ENCODE measurements at places on chromosomes 11 and 22. TPM values are rescaled to one million over a fixed set of nuclear protein-coding genes. Genes with fewer than 3 reads are reported as not detected.

GRCh38 chr11:118476676-118477075 is 40.4 kb downstream of the KMT2A start:
- no peak overlapping the region for H3K27ac ChIP-seq
- no peaks in the 10 kb centered on the region for H3K27me3 ChIP-seq
- no peak for DNase-seq
- H3K36me3 ChIP-seq = peaks cover 86% of the 10 kb centered on the region
- H3K4me1 ChIP-seq = no peaks in the 10 kb centered on the region

The XKR3 gene
- total RNA-seq = not detected

DNA sequence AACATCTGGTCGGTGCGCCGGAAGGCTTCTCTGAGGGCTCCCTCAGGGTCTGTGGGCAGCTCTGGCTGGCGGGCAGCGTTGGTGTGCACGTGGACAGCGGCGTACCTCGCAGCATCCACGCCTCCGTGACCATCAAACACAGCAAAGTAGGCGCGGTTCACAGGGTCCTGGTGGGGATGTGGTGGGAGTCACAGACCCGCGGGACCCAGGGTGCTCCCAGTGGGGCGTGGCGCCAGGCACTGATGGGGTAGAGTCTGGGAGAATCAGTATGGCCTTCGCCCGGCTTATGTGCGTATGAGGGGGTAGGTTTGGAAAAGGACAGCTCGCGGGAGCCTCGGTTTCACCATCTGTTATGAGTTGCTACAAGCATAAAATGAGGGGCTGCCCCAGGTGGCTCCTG is 19.2 kb downstream of the PPM1F start:
- H3K27ac ChIP-seq = no peak overlapping the region
- no peaks in the 10 kb centered on the region for H3K27me3 ChIP-seq
- H3K4me3 ChIP-seq = no peak overlapping the region
- DNase-seq = no peak

DNA sequence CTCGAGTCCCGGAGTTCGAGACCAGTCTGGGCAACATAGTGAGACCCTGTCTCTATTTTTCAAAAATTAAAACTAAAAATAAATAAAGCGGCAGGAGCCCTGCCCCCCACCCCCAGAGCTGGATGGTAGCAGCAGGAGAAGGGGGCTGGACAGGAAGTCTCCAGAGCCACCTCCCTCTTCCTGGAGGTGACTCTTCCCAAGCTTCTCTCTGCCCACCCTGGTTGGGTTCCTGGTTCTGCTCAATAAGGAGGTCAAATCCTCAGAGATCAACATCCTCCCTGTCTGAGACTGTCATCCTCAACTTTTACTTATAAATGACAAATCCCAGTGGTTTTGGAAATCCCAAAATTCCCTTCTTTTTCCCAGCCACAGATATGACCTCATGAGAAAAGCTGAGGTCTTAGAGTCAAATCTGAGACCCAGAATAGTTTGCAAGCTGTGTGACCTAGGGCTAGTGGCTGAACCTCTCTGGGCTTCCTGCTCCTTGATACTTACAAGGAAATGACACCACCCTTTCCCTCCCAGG is 987 bp downstream of the C1QTNF6 start:
- no peaks in the 10 kb centered on the region for H3K36me3 ChIP-seq
- peak overlapping the region; percentile 25 for H3K27ac ChIP-seq
- DNase-seq = no peak
- H3K4me1 ChIP-seq = peaks cover 63% of the 10 kb centered on the region
- peak overlapping the region; percentile 25 for H3K4me3 ChIP-seq

- no peaks in the 10 kb centered on the region for H3K36me3 ChIP-seq
- DNase-seq = no peak
- peaks cover 23% of the 10 kb centered on the region for H3K4me1 ChIP-seq
- no peaks in the 10 kb centered on the region for H3K27me3 ChIP-seq
- no peak overlapping the region for H3K4me3 ChIP-seq
These were observed 46.1 kb downstream of the MICAL2 start for GRCh38 chr11:12156301-12157140.

GRCh38 chr22:36852056-36852973 is 8.5 kb upstream of the NCF4 start:
- no peaks in the 10 kb centered on the region for H3K36me3 ChIP-seq
- peaks cover 2% of the 10 kb centered on the region for H3K4me1 ChIP-seq
- peaks cover 28% of the 10 kb centered on the region for H3K27me3 ChIP-seq
- no peak overlapping the region for H3K4me3 ChIP-seq

The FGF19 gene
- total RNA-seq = 0.09 TPM

DNA sequence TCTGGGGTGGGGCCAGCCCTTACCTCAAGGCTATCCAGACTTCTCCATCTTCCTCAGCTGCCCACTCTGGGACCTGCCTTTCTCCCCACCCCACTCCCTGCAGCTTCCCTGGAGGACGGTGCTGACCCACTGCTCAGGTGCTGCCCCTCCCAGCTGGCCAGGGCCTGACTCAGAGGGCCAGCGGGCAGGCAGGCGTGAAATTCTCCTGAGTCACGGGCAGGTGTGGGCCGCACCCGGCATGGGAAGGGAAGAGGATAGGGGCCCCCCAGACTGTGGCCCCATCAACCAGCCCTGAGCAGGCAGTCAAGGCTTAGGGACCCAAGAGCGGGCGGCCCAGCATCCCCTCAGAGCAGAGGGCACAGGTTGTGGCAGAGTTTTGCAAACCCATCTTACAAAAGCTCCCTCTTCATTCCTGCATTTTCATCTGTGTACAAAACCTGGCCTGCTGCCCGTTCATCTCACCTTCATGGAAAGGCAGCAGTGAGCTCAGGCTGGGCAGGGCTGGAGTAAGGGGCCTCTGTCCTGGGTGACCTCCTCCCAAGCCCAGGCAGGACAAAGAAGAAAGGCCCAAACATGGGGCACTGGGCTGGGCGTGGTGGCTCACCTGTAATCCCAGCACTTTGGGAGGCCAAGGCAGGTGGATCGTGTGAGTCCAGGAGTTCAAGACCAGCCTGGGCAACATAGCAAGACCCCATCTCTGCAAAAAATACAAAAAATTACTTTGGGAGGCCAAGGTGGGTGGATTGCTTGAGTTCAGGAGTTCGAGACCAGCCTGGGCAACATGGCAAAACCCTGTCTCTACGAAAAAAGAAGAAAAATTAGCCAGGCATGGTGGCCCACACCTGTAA is 6.1 kb downstream of the RHOD start:
- no peak overlapping the region for H3K27ac ChIP-seq
- no peaks in the 10 kb centered on the region for H3K36me3 ChIP-seq
- no peaks in the 10 kb centered on the region for H3K4me1 ChIP-seq
- DNase-seq = no peak

The CHRM1 gene
- total RNA-seq = not detected

GRCh38 chr11:134691985-134692384 is 279.9 kb upstream of the B3GAT1 start:
- no peaks in the 10 kb centered on the region for H3K36me3 ChIP-seq
- peaks cover 13% of the 10 kb centered on the region for H3K27me3 ChIP-seq
- H3K4me3 ChIP-seq = no peak overlapping the region
- no peak for DNase-seq
- H3K27ac ChIP-seq = no peak overlapping the region
- H3K4me1 ChIP-seq = no peaks in the 10 kb centered on the region

DNA sequence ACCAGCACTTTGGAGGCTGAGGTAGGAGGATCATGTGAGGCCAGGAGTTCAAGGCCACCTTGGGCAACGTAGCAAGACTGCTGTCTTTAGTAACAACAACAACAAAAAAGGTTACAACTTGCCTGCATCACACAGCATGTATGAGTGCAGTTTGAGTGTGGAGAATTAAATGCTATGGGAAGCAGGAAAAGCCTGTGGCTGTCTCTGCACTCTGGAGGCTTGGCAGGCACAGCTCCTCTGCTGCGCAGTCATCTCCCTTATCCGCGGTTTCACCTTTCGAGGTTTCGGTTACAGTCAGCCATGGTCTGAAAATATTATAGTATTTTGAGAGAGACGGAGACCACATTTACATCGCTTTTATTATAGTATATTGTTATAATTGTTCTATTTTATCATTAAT is 2.9 kb downstream of the MICAL2 start:
- H3K4me1 ChIP-seq = peaks cover 29% of the 10 kb centered on the region
- DNase-seq = no peak
- no peak overlapping the region for H3K4me3 ChIP-seq
- no peak overlapping the region for H3K27ac ChIP-seq
- peaks cover 6% of the 10 kb centered on the region for H3K27me3 ChIP-seq

The LARGE2 gene
- total RNA-seq = 7.1 TPM

DNA sequence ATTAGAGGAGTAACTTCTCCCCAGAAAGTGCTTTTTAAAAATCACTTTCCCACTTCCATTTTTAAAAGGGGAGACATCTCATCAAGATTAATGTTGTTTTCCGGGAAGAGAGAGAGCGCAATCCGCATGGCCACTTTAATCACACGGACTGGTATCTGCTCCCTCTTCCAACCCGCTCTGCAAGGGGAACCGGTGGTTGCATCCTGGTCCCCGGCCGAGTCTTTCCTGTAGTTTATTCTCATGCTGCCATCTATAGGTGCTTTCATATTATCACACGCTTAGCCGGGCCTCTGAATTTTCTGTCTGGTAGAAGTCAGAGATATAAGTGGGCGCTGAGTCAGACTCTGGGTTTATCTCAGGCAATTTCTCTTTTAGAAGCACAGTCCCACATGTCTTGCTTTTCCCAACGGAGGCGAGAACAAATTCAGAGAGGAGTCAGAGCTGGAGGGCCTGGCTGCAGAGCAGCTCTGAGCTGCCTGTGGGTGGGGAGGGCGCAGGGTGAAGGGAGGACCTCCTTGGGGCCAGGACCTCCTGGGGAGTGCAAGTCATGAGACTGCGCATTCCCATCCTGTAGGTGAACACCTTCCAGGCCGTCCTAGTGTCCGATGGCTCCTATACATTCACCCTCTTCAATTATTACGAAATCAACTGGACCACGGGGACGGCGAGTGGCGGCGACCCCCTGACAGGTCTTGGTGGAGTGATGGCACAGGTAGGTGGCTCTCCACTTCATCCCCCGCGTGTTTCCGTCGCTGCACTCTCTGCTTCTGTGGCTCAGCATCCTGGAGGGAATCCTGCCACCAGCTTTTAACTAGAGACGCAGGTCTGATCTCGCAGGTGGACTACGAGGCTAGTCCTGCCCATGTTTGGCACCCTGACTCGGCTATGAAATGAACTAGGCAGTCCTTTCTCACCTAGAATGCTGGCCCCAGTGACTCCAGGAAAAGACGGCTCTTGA is 11.7 kb downstream of the TECTA start:
- no peak overlapping the region for H3K4me3 ChIP-seq
- H3K4me1 ChIP-seq = no peaks in the 10 kb centered on the region
- H3K36me3 ChIP-seq = no peaks in the 10 kb centered on the region
- H3K27me3 ChIP-seq = peaks cover 2% of the 10 kb centered on the region
- H3K27ac ChIP-seq = no peak overlapping the region

DNA sequence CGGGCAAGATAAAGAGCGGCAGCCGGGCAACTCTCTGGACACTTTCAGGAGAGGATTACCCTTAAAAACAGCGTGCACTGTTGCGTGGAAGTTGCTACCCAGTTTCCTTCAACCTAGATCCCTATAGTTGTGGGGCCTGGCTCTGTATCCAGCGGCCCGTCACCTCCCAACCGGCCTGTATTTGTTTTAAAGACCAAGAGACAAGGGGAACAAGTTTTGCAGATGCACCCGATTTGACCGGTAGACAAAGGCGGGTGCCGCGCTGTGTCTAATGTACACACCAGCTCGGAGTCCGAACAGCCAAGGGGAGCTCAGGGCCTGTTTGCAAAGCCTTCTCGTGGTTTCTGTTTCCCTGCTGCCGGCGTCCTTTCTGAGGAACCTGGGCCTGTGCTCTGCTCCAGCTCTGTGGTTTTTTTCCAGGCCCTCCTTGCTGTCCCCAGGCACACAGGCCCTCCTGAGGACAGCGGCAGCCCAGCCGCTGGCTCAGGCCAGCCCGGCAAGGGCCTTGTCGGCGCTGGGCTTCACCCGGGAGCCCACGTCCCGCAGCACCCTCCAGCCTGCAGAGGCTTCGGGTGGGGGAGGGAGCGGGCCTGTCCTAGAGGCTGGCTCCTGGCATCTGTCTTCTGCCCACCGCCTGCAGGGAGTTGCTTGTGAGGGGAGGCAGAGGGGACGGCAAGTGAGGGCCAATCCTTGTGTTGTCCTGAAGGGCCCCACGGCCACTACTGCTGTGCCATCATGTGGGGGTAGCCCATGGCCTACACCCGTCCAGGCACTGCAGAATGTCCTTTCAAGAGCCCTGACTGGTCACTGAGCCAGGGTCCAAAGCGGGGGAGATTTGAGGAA is 1.4 kb downstream of the TBX1 start:
- H3K36me3 ChIP-seq = no peaks in the 10 kb centered on the region
- DNase-seq = no peak
- H3K27ac ChIP-seq = no peak overlapping the region
- peaks cover 30% of the 10 kb centered on the region for H3K4me1 ChIP-seq
- peaks cover 74% of the 10 kb centered on the region for H3K27me3 ChIP-seq

DNA sequence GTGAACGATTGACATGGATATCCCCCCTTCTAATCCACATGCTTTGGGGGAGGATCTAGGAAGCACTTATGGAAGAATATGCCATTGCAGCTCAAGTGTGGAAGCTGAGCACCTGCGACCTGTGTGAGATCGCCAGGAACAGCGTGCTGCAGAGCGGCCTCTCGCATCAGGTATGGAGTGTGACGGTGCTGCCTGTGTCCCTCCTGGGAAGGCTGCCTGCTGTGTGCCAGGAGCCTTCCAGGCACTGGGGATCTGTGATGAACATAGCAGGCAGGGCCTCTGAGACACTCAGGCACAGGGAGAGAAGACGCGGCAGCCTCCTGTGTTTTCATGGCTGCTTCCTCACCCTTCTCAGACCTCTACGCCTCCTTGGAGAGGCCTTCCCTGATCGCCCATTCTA is 36.5 kb downstream of the RNF141 start:
- no peak overlapping the region for H3K27ac ChIP-seq
- no peak overlapping the region for H3K4me3 ChIP-seq
- H3K4me1 ChIP-seq = no peaks in the 10 kb centered on the region
- no peaks in the 10 kb centered on the region for H3K27me3 ChIP-seq
- peaks cover 20% of the 10 kb centered on the region for H3K36me3 ChIP-seq
- no peak for DNase-seq

The DPP3 gene
- total RNA-seq = 29.0 TPM

DNA sequence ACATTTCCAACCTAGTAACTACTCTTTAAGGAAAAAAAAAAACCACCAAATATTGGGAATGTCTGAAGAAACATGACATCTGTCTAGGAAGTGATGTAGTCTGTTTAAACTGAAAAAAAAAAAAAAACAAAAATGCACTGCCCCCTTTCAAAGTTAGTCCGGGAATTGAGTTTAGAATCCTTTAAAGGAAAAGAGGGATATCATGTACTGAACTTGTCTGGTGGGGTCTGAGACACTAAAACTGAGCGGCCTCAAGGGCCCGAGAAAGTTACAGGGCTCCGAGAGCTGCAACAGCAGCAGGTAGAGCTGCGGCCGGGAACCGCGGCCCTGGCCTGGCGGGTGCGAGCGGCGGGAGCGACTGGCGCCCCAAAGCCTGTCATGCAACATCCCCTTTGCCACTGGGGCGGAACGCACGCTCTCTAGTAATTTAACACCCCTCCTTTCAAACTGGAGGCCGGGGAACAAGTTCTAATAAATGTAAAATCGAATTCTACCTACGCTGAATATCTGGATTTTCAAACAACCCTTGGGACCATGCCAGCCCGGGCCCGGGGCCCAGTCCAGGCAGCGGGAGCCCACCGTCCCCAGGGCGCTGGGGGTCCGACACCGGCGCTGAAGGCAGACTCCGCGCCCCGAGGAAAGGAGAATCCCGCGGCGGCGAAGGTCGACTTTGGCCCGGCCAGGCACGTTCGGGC is 736 bp downstream of the RDX start:
- H3K36me3 ChIP-seq = no peaks in the 10 kb centered on the region
- no peaks in the 10 kb centered on the region for H3K27me3 ChIP-seq
- H3K27ac ChIP-seq = no peak overlapping the region
- peak; percentile 15 for DNase-seq

Data from T-cell (primary cell).